ENCODE measurements at places on chromosomes 2 and 18. TPM values are rescaled to one million over a fixed set of nuclear protein-coding genes. Genes with fewer than 3 reads are reported as not detected.

- DNase-seq: no peak
- peaks cover 16% of the 10 kb centered on the region for H3K4me1 ChIP-seq
- peak overlapping the region; percentile 35 for H3K27ac ChIP-seq
- H3K4me3 ChIP-seq: no peak overlapping the region
- H3K36me3 ChIP-seq: peaks cover 30% of the 10 kb centered on the region
These were observed 111.8 kb downstream of the PXDN start for GRCh38 chr2:1632510-1632909.

DNA sequence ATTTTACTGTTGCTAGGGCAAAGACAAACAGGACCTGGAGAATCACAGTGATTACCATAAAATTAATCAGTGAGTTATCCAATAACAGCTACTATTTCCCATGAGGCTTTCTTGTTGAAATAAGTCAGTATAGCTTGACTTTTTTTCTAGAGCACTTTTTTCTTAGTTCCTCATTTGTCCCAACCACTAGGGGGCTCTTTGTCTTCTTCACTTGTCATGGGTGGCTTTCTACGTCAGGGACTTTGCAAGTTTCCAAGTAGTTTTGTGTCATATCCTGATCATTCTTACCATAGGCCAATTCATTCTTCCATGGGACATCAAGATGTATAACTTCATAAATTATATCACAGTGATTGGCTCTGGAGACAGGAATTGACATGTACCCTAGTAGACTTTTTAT, 1019.6 kb upstream of the PIK3C3 start:
- H3K27me3 ChIP-seq: no peaks in the 10 kb centered on the region
- H3K4me1 ChIP-seq: peaks cover 3% of the 10 kb centered on the region
- no peaks in the 10 kb centered on the region for H3K36me3 ChIP-seq
- H3K27ac ChIP-seq: no peak overlapping the region

DNA sequence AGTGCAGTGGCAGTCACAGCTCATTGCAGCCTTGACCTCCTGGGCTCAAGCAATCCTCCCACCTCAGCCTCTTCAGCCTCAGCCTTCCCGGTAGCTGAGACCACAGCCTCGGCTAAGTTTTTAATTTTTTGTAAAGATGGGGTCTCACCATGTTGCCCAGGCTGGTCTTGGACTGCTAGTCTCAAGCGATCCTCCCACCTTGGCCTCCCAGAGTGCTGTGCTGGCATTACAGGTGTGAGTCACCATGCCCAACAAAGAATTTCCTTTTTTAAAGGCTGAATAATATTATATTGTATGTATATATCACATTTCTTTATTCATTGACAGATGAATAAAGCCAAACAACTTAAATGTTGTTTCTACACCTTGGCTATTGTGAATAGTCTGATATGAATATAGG, 42.5 kb downstream of the MOB4 start:
- peaks cover 7% of the 10 kb centered on the region for H3K4me1 ChIP-seq
- H3K27ac ChIP-seq: no peak overlapping the region
- DNase-seq: no peak
- no peaks in the 10 kb centered on the region for H3K27me3 ChIP-seq

DNA sequence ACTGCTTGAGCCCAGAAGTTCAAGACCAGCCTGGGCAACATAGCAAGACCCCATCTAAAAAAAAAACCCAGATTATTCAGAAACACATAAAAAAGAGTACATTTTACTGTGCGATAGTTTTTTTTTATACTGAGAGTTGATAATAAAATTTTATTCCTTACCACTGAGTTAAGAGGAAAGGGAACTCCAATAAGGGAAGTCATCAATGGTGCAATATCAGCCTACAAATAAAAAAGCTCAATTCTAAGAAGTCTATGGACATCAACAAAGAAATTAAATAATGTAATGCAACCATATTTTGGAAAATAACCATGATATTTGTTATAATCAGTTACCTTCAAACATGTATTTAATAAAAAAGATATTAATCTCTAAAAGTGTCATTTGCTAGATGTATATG, 46.6 kb downstream of the PIGN start:
- no peak overlapping the region for H3K4me3 ChIP-seq
- peaks cover 9% of the 10 kb centered on the region for H3K36me3 ChIP-seq
- DNase-seq: no peak
- H3K4me1 ChIP-seq: no peaks in the 10 kb centered on the region
- no peak overlapping the region for H3K27ac ChIP-seq

DNA sequence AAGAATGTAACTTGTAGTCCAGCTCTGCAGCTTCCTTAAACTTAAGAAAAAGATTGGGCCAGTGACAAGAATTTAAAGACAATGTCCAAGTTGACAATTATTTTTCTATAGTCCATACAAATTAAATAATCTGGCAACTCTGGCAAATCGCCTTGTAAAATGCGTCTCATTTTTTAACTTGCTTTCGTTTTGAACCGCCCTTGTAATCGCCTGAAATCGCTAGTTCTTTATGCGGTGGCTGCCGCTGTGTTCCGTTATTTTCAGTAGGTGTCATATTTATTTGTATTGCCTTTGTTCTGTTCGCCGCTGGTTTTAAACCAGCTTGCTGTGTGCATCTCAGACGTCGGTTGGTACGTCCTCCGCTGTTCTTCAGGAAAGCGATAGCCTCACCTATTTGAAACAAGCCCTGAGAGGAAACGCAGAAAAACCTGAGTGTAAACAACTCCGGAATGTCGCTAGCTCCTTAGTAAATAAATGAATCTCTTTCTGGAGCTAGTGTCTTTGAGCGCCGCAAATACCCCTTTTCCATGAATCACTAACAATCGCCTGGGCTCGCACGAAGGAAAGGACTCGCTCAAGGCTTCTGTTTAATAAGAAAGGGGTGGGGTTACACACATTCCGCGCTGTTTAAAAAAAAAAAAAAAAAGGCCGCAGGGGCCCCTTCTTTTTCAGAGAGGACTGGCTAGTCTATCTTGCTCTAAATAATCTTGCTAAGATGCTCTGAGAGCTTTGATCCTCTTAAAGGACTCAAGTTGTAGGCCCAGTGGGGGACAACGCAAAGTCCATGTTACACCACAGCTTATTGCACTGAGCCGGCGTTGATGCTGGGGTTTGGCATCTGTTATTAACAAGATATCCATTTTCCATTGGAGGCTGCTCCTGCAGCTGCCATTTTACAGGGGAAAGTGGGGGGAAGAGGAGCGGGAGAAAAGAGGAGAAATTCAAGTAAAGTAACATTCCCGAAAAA, 3.0 kb downstream of the HOXD8 start:
- no peaks in the 10 kb centered on the region for H3K27me3 ChIP-seq
- H3K36me3 ChIP-seq: no peaks in the 10 kb centered on the region
- H3K27ac ChIP-seq: no peak overlapping the region
- H3K4me3 ChIP-seq: peak overlapping the region; percentile 28
- no peak for DNase-seq
- H3K4me1 ChIP-seq: peaks cover 45% of the 10 kb centered on the region

GRCh38 chr2:196925051-196925767, 1.3 kb downstream of the PGAP1 start:
- peaks cover 7% of the 10 kb centered on the region for H3K4me1 ChIP-seq
- no peaks in the 10 kb centered on the region for H3K27me3 ChIP-seq
- peak overlapping the region; percentile 71 for H3K4me3 ChIP-seq
- H3K27ac ChIP-seq: no peak overlapping the region
- no peak for DNase-seq
- H3K36me3 ChIP-seq: no peaks in the 10 kb centered on the region

DNA sequence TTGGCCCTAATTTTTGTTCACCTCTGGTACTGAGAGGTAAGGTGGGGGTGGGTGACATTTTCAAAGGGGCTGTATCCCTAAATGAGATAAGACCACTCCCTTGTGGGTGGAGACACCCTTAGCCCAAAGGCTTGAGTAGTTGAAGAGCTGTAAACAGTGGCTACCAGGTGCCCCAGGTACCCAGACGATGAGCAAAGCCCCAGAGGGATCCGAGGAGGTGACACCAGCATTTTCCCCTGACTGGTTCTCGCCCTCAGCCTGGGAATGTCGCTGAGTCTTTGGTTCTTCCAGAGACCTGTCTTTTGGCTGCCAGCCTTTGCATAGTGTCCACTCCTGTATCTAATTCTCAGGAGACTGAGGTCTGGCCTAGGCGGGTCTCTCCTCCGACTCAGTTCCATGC, 36.5 kb downstream of the RRM2 start:
- H3K36me3 ChIP-seq: no peaks in the 10 kb centered on the region
- DNase-seq: no peak
- no peak overlapping the region for H3K4me3 ChIP-seq
- H3K27ac ChIP-seq: no peak overlapping the region
- no peaks in the 10 kb centered on the region for H3K27me3 ChIP-seq

GRCh38 chr18:12686100-12686499, 16.4 kb downstream of the CEP76 start:
- peaks cover 14% of the 10 kb centered on the region for H3K36me3 ChIP-seq
- DNase-seq: no peak
- no peaks in the 10 kb centered on the region for H3K4me1 ChIP-seq
- no peak overlapping the region for H3K27ac ChIP-seq
- no peak overlapping the region for H3K4me3 ChIP-seq

GRCh38 chr18:62418258-62418657, 93.1 kb downstream of the TNFRSF11A start:
- H3K4me3 ChIP-seq: no peak overlapping the region
- peaks cover 13% of the 10 kb centered on the region for H3K4me1 ChIP-seq
- no peak for DNase-seq
- H3K27ac ChIP-seq: no peak overlapping the region

DNA sequence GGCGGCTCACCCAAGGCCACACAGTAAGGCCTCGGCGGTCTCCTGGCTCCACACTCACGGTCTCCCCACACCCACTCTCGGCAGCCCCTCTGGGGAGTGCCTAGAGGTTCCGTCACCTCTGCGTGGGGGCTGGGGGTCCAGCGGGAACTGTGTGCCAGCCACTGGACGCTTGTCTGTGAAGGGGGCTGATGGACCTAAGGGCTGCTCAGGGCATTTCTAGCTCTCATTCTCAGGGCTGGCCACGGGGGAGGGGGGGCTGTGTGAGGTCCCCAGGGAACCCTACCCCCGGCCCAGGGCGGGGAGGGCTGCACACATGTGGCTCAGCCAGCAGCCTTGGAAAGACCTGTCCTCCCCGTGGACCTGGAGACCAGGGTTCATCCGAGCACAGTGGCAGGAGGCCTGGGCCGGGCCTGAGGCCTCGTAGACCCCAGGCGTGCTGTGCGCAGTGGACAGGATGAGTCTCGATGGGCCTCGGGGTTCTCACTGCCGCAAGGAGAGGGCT, 27.1 kb upstream of the ODC1 start:
- H3K4me3 ChIP-seq: no peak overlapping the region
- no peaks in the 10 kb centered on the region for H3K27me3 ChIP-seq
- H3K27ac ChIP-seq: no peak overlapping the region
- DNase-seq: no peak
- no peaks in the 10 kb centered on the region for H3K4me1 ChIP-seq
- H3K36me3 ChIP-seq: no peaks in the 10 kb centered on the region

- no peaks in the 10 kb centered on the region for H3K36me3 ChIP-seq
- no peak for DNase-seq
- no peaks in the 10 kb centered on the region for H3K4me1 ChIP-seq
- H3K4me3 ChIP-seq: no peak overlapping the region
- no peak overlapping the region for H3K27ac ChIP-seq
These were observed 514.2 kb upstream of the LINC00305 start for GRCh38 chr18:64663086-64663485.

DNA sequence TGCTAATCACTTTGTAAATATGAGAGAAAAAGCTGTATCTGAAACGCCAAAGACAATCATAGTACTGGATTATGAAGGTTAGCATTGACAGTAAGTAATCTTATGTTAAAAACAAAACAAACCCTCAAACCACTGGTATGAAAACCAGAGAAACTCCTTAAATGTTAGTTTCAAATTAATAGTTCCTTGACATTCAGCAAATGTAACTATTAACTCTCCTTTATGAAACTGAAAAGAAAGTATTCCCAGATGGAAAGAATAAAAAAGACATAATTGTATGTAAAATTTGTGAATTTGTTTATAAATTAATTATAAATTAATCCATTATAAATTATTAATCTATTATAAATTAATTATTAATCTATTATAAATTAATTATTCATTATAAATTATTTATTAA, 12.3 kb downstream of the FASTKD1 start:
- no peak overlapping the region for H3K27ac ChIP-seq
- DNase-seq: no peak
- no peaks in the 10 kb centered on the region for H3K27me3 ChIP-seq
- H3K4me3 ChIP-seq: no peak overlapping the region
- H3K4me1 ChIP-seq: no peaks in the 10 kb centered on the region

DNA sequence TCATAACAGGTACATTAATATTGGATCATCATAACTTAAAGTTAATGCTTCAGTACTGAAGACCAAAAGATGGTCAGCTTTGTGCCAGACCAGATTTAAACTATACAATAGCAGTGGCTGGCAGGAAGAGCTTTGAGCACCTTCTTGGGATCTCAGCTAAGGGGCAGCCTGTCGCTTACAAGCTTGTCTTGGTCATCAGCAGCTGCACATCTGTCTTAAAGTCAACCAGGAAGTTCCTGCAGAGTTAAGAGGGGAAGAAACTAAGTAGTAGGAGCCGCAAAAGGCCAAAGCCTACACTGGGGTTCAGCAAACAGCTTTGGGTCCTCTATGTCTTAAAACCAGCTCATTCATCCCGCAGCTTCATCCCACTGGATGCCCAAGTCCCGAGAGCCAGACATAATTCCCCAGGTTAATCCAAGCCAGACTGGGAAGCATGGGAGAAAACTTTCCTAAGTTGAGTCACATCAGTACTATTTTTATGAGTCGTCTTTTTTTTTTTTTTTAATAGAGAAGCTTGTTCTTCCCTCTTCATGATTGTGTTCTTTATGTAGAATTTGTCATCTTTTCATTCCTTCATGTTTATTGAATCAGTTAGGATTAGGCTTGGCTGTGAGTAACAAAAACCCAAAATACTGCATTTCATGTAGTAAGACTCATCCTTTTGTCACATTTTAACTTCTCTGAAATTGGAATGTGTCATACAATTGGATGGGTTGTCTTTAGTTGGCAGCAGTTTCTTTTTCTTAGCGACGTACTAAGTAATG, 59.3 kb downstream of the SERTAD2 start:
- no peaks in the 10 kb centered on the region for H3K27me3 ChIP-seq
- no peak for DNase-seq
- peaks cover 25% of the 10 kb centered on the region for H3K4me1 ChIP-seq
- H3K36me3 ChIP-seq: peaks cover 11% of the 10 kb centered on the region

DNA sequence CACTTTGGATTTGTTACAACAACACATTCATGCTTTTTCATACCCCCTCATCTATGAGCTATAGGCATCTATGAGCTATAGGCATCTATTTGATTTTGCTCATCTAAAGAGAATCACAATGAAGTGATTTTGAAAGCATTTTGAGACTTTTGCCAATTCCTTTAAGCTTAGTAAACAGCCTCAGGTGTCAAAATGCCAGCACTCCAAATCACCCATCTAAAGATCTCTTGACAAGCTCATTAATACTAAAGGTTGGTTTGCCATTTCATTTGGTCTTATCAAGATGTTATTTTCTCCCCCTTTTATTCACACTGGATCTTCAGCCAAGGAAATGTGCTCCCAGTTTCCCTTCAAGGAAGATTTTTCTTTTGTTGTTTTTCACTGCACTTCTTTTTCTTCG, 110.7 kb upstream of the TLK1 start:
- no peaks in the 10 kb centered on the region for H3K36me3 ChIP-seq
- H3K4me3 ChIP-seq: no peak overlapping the region
- DNase-seq: no peak

GRCh38 chr18:61076986-61077385, 256.2 kb upstream of the CDH20 start:
- H3K27me3 ChIP-seq: no peaks in the 10 kb centered on the region
- no peak overlapping the region for H3K4me3 ChIP-seq
- no peaks in the 10 kb centered on the region for H3K36me3 ChIP-seq
- H3K27ac ChIP-seq: no peak overlapping the region
- no peaks in the 10 kb centered on the region for H3K4me1 ChIP-seq

Gene SLC4A3
- 6.5 TPM for total RNA-seq

Gene RNMT
- total RNA-seq: 27.6 TPM

Gene SAG
- not detected for total RNA-seq

Gene FBXO15
- not detected for total RNA-seq

Gene GKN2
- 9.7 TPM for total RNA-seq

Gene ZBTB7C
- 9.6 TPM for total RNA-seq
